ENCODE measurements at places on chromosomes 4 and X.

GRCh38 chr4:5678977-5679376 lies 29.4 kb downstream of the EVC2 start:
- DNase-seq = no peak

GRCh38 chrX:155216940-155217440 lies 730 bp downstream of the VBP1 start:
- DNase-seq = no peak

DNA sequence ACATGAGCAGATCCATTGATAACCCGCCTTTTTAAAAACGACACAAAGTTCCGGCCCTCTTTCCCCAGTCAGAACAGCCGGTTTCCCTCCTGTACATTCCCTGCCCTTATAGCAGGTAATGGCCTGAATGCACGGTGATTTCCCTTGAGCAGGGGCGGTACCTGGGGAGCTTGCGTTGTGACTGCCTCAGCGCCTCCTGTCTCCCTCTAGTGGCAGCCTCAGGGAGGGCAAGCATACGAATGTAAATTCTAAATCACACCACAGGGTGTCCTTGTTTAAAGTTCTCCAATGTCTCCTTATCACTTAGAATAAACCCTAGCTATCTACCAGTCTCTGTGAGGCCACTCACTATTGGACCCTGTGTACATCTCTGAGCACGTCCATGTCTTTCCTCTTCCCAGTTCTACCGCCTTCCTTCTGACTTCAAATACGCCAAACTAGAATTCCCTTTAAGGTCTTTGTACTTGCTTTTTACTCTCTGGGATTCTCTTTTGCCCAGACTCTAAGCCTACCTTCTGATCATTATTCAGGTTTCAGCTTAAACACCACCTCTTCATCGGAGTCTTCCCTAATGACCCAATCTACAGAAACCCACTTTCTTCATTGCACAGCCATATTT lies 18.4 kb upstream of the LDB2 start:
- DNase-seq = peak; percentile 71

GRCh38 chr4:155371432-155372043 lies 5.2 kb downstream of the MAP9 start:
- DNase-seq = no peak

GRCh38 chrX:17617806-17618205 lies 119.5 kb upstream of the SCML1 start:
- no peak for DNase-seq

- peak; percentile 4 for DNase-seq
Observed at GRCh38 chr4:152458801-152459302, 77.0 kb downstream of the FBXW7 start.

DNA sequence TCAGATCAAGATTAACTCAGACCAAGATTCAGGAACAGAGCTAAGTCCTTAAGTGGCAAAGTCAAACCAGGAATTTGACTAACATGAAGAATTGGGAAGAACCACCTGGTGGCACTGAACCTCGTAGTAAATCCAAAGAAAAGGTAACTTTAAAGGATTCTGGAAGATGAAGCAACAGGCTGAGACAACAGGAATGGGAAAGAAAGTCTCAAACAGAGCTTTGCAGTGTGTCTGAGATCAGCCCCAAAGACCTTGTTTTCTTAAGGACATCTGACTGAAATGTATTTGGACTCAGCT lies 126.1 kb downstream of the ASB9 start:
- DNase-seq = no peak

DNA sequence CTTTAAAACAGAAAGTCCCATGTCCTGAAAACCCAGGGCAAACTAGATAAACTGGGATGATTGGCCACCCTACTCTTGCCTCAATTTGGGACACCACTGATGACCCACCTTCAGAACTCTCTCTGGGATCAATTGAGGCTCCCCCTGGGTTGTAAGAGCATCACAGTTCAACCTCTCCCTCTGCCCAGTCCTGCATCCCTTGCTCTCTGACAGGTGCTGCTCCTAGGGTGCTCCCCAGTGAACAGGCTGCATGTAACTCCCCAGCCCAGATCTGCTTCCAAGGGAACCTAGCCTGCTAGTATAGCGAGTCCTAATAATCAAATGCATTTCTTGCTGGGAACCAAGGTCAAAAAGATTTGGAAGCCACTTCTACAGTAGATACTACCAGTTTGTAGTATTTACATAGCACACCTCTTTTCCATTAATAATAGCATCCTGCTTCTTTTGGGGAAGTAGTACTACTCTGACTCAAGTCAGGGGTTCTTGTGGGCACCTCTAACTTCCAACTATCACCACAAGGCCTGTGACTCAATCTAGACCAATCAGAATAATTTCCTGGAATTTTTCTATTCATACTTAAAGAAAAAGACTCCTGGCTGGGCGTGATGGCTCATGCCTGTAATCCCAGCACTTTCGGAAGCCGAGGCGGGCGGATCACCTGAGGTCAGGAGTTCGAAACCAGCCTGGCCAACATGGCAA lies 42.1 kb upstream of the SPINK2 start:
- DNase-seq = no peak

- DNase-seq = no peak
Observed at GRCh38 chr4:10731162-10731561, 46.6 kb upstream of the CLNK start.

DNA sequence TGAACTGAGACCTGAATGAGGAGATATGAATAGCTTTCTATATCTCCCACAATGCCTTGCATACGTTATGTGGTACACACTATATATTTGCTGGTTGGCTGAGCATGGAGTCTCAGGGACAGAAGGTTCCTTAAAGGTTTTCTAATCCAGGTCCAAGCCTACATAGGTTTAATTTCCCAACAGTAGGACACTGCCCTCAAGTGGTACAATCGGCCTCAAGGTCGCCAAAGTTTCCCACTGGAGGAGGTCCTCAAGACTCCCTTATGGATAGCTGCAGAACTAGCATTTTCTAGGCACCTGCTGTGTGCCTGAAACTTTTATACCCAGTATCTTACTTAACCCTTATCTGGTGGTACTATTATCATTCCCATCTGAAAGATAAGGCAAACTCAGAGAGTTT lies 21.0 kb upstream of the EFNB1 start:
- DNase-seq = no peak

Measured in activated T-helper 1 cell treated with anti-CD3 and anti-CD28 coated beads, Interleukin-12 subunit alpha, Interleukin-12 subunit beta, Interleukin-2, Interleukin-4 antibody, amounts not matched to agents 30 ng/mL and 10 ng/mL and 1 ng/mL, durations not matched to agents 14 hours and 24 hours and 36 hours (primary cell).